NCI-H2107 (cell line): ENCODE measurements at places on chromosomes 13 and 19.

- DNase-seq, result no peak
Measured at GRCh38 chr13:85887406-85887805, 88.2 kb upstream of the SLITRK6 start.

DNA sequence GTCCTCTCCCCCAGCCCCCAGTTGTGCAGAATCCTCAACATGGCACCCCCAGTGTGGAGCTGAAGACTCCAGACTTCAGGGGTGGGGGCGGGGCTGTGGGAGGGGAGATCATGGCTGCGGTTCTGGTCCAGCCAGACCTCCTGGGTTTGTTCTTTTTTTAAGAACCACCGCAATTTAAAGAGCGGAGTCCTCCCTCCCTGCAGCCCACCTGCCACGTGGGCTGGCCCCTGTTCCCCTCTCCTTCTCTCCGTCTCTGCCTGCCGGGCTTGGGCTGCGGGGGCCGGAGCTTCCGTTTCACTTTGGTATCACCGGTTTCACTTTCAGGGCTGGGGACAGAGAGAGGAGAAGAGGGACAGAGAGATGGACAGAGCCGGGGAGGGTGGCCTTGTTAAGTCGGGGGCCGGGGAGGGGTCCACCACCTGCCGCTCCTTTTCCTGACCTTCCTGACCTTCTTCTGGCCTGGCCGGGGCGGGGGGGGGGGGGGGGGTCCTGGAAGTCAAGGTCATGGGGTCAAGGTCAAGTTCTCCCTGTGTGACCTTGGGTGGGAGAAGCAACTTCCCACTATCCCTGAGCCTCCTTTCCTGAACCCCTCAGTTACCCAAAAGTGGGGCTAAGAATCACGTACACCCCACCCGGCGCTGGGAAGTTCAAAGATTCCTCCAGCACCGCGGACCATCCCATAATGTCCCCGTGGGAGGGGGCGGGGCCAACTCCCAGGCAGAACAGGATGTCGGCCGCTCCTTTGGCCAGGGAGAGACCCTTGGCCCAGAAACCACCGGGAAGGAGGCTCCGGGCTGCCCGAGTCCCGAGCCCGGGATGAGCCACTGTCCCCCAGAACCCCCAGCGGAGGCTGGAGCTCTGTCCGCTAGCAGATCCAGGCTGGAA, 11.3 kb upstream of the ZBTB7A start:
- no peak for DNase-seq

GRCh38 chr13:110044551-110045111, 258.2 kb upstream of the IRS2 start:
- no peak for DNase-seq

- DNase-seq, result no peak
Measured at GRCh38 chr19:27674701-27675100, 1538.2 kb downstream of the UQCRFS1 start.

DNA sequence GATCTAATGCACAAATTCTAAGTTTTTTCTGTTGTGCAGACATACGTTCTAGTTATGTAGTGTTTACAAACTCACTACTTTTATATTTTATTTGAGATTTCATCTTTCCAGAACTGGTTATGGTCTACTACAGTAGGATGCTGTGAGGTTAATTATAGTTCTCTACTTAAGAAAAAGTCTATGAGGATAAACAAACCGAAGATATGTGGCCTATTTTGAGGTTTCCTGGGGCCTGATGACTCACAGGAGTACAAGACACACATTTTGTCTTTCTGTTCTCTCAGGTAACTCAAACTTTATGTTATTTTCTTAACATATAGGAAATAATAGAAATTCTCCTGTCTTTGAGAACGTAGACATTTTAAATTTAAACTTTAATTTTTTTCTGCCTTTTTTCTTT, 45.1 kb downstream of the PCDH20 start:
- no peak for DNase-seq

- no peak for DNase-seq
Measured at GRCh38 chr13:35769812-35770211, 293.3 kb upstream of the MAB21L1 start.

DNA sequence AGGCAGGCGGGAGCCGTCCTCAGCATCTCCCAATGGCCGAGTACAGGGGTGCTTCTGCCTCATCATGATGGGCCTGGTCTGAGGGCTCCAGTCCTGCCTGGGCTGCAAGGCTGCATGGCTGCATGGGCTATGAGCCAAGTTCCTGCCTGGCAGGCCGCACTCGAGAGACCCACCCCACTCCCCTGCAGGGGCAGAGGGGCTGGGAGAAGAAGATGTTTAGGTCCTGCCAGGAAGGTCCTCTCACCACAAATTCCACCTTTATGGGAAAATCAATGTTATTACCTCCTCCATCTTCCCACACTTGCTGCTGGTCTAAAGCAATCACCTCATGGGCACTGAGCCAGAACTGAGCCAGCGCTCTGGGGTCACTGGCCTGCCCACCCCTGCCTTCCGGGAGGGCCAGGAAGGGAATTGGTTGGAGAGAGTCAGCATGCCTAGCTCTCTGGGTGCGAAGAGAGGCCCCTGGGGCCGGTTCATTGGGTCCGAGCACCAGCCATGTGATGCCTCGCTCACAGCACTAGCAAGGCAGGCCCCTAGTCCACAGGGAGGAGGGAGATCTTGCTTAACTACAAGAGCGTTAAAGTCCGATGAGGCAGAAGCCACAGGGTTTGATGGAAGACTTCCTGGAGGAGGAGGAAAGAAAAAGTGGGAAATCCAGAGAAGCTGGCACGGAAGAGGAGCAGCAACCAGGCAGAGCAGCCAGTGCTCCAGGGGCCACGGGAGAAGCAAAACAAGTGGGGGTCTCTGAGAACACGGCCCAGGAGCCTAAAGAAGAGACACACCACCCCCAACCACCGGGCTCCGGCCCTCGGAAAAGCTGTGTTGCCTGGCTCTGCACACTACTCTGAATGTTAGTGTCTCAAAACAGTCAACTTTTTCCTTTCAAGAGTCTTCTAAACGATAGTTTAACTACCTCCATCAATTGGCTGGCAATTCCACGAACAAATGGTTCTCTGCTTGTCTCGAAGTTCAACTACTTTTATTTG, 63.1 kb downstream of the CEBPG start:
- no peak for DNase-seq

DNA sequence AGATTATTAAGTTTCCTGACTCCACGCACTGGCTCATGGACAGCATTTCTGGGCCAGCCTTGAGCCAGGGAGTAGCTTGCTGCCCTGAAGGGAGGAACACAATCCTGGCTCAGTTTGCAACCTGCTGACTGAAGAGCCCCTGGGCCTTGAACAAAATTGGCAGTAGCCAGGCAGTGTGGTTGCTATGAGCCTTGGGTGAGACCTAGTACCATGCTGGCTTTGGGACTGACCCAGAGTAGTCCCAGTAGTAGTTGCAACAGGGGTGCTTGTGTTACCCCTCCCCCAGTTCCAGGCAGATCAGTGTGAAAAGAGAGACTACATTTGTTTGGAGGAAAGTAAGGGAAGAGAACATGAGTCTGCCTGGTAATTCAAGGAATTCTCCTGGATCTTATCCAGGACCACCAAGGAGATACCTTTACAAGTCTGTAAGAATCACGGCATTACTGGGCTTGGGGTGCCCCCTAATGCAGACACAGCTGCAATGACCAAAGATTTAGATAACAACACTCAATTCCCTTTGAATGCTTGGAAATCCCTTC, 22.0 kb downstream of the ITGBL1 start:
- no peak for DNase-seq

DNA sequence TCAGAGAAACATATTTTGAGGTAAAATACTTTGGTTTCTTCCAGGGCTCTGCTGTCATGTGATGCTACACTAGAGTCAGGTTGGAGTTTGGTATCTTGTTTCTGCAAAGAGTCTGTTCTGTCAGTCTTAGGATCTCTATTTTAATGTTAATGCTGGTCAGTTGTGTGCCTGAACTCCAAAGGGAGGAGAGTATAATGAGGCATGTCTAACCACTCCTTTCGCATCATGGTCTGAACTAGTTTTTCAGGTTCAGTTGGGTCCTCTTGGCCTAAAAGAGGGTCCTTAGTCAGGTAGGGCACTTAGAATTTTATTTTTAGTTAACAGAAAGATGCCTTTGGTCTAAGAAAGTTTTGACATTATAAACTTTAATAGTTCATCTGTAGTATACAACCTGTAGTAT, 78.2 kb downstream of the FNDC3A start:
- no peak for DNase-seq

DNA sequence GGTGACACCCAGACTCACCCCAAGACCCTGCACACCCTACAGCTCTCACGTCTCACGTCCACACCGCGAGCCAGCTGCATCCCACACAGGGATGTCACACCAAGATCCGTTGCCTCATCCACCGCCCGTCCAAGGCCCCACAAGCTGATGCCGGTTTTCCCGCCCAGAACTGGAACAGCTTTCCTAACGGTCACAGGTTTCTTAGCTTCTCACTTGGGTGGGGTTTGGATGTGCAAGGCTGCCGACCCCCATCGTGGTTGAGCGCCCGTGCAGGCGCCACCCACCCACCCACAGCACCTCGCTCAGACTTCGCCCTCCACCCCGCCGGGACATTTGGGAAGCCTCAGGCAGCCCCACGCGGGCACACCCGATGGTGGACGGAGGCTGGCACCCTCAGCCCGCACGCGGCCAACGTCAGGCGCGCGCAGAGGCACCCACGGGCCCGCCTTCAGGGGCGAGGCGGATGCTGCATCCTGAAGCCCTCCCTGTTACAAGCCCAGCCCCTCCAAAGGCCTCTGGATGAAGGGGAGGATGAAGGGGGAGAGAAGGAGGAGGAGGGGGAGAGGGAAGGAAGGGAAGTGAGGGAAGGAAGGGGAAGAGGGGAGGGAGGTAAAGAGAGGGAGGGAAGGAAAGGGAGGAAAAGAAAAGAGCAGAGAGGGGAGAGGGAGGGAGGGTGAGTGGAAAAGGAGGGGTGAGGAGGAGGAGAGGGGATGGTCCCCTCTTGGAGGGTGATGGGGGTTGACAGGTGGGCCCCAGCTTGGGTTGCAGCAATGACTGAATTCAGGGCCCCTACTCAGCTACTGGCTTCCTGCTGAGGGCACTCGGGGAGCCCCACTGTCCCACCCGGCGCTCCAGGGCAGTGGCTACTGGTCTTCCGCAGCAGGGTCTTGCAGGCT, 12.8 kb downstream of the ONECUT3 start:
- DNase-seq, result no peak
